ENCODE measurements at places on chromosomes 1 and 21. TPM values are rescaled to one million over a fixed set of nuclear protein-coding genes. Genes with fewer than 3 reads are reported as not detected.
A peak's percentile ranks its signal among the peaks of the same experiment; 100 is the strongest.

ALG14 gene
- polyA plus RNA-seq = 0.79 TPM

ACKR1 gene
- 1.4 TPM for polyA plus RNA-seq

- peak; percentile 91 for DNase-seq
Measured at GRCh38 chr1:116990612-116991151, 10.9 kb upstream of the CD101 start.

- DNase-seq = no peak
Measured at GRCh38 chr1:77948841-77949424, 29.9 kb downstream of the FUBP1 start.

GRCh38 chr1:58874342-58874741, 90.5 kb upstream of the JUN start:
- no peak for DNase-seq

DNA sequence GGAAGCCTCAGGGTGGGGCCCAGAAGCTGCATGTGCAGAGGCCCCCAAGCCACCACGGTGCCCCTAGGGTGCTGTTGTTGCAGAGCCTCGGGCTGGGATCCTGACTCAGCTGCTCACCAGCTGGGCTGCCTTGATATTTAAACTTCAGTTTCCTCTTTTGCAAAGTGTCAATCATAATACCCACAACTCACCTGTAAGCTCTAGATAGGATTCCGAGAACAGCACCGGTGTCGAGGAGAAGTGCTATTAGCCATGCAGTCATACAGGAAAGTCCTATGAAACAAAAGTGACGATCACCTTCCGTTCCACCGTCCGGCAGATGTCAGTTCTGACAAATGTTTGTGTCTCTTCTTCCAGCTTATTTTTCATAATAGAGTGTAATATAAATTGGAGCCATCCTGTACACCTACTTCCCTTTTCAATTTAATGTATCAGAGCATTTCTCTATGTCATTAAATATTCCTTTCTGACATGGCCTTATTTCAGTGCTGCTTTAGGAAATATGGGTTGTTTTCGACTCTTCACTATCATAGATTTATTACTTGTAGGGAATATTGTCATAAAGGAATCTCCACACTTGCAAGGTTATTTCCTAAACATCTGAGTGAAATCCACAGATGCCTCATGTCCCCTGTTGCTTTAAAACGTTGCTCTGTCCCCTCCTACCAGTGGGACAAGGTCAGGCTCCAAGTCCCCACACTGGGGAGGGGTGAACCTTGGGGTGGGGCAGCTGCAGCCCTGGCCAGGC, 100.8 kb downstream of the SIK1 start:
- DNase-seq = no peak

GRCh38 chr1:56639211-56639610, 5.9 kb upstream of the PRKAA2 start:
- no peak for DNase-seq

KCNJ9 gene
- not detected for polyA plus RNA-seq

GRCh38 chr1:200590001-200590400, 30.6 kb downstream of the KIF14 start:
- no peak for DNase-seq

DNA sequence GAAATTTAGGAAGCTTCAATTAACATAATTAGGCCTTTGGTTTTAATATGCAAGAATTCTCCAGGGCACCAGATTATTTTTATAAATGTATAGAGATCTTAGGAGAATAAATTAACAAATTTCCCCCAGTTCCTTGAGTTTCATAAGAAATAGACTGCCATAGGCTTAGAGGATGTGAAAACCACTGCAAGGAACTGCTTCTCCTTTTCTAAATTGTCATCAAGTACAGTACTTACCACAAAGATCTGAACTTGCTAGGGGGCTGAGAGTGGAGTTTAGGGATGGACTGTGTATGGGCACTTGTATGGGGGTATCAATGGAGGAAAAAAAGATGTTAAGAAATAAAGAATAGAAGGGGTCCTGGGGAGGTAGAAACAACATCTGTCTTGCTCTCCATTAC, 31.1 kb downstream of the LHX8 start:
- DNase-seq = no peak

DNA sequence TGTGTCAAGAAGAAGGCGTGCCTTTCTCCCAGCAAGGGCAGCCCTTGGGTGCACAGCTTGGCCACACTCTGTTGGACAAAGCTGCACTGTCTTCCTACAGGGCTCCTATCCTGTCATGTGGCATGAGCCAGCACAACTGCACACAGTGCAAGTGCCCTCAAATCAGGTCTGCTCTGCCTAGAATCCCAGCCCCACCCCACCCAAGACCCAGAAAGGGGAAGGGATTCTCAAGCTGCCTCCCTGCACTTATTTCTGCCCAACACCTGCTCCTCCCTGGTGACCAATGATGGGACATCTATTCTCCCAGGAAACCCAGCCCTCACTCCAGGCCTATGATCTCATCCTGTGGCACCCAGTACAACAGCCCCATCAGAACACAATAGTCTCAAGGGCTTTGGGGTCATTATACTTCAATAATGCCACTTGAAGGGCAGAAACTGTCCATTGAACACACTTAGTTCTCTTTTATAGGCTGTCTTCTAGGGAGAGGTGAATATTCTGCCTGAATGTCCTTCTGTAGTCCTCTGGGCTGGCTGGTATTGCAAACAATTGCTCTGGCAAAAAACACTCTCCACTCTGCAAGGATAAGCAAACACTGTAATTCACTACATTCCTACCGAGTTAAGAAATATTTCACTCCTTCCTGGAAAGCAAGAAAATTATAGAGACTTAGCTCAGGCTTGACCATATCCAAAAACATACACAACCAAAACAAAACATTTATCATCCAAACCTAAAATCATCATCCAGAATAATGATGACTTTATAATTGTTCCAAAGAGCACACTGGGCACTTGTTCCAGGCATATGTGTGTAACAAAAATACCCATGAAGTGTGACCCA, 43.1 kb upstream of the IGSF3 start:
- no peak for DNase-seq

- no peak for DNase-seq
Measured at GRCh38 chr21:20443558-20444155, 554.6 kb upstream of the NCAM2 start.

BARHL2 gene
- not detected for polyA plus RNA-seq

GRCh38 chr1:99146129-99146848, 118.0 kb upstream of the PLPPR4 start:
- DNase-seq = peak; percentile 43

DNA sequence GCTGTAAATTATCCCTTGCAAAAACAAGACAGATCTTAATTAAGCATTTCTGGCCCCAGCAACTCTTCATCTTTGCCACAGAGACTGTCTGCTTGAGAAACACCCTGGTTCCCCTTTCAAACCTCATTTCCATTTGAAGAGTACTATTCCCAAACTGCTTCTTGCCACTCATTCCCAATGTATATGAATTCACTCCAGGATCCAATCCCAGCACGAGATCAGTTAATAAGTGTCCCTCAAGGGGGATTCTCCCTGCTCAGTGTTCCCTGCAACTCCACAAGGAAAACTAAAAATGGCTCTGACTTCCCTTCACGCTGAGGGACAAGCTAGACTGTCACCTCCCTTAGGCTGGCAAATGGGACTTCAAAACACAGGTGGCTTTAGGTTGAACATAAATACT, 173.2 kb downstream of the SIPA1L2 start:
- DNase-seq = no peak

GRCh38 chr1:54710434-54710833, 5.2 kb upstream of the TTC4 start:
- no peak for DNase-seq

DNA sequence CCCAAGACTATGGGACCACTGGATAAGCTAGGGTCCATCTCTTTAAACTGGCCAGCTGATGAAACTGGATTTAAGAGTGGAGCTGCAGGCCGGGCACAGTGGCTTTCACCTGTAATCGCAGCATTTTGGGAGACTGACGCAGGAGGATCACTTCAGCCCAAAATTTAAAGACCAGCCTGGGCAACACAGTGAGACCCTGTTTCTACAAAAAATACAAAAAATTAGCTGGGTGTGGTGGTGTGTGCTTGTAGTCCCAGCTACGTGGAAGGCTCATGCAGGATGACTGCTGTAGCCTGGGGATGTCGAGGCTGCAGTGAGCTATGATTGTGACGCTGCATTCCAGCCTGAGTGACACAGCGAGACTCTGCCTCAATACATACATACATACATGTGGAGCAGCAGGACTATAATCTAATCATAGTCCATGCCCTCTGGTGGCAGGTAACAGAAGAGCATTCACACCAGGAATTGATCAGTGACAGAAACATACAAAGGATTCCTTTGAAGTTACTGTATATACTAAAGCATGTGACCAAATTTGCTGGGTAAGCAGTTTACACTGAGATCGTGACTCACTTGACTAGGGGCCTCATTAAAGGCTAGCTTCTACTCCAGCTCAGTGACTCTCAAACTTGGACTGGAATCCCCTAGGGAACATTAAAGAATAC, 101.5 kb upstream of the SLFNL1 start:
- DNase-seq = no peak

TSACC gene
- not detected for polyA plus RNA-seq

- no peak for DNase-seq
Measured at GRCh38 chr1:76388261-76388660, 313.7 kb downstream of the ST6GALNAC3 start.

TFF3 gene
- polyA plus RNA-seq = 170 TPM

LCE3D gene
- not detected for polyA plus RNA-seq

PEX10 gene
- polyA plus RNA-seq = 4.0 TPM

PLA2G2F gene
- 0.13 TPM for polyA plus RNA-seq

- DNase-seq = no peak
Measured at GRCh38 chr21:38813547-38813946, 7.8 kb downstream of the ETS2 start.

DNA sequence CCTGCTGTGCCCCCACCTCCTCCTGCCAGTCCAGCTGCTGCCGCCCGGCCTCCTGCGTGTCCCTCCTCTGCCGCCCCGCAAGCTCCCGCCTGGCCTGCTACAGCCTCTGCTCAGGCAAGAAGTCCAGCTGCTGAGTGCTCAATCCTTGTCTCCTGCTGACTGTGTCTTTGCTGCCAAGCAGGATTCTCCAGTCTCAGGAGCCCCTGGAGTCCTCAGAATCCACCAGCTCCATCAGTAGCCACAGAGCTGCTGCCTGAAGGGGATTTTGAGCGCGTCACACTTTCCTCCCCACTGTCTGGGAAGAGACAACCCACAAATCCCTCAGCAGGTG, 973 bp downstream of the KRTAP10-11 start:
- peak; percentile 42 for DNase-seq

DNA sequence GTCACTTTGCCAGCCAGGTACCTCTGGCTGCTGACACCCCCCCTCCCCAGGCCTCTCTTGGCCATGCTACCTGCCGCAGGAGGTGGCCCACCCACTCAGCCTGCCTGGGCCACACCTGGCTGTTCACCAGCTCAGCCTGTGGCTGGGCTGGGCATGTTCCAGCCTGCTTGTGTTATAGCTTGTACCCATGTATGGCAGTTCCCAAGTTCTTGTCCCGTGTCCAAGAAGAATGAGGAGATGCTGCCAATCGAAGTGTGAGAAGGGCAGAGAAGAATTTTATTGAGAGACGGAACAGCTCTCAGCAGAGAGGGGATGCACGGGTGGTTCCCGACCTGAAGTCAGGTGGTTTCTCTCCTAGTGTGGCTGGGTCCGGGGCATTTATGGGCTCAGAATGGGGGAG, 3.9 kb upstream of the MMEL1 start:
- no peak for DNase-seq

- DNase-seq = no peak
Measured at GRCh38 chr1:91744953-91745639, 140.9 kb downstream of the TGFBR3 start.

GRCh38 chr1:166975361-166976129, at the start of gene ILDR2:
ILDR2 (minus strand) TSS chr1:166975540; CDS start chr1:166975268, 272 bp downstream.
- peak; percentile 86 for DNase-seq

DNA sequence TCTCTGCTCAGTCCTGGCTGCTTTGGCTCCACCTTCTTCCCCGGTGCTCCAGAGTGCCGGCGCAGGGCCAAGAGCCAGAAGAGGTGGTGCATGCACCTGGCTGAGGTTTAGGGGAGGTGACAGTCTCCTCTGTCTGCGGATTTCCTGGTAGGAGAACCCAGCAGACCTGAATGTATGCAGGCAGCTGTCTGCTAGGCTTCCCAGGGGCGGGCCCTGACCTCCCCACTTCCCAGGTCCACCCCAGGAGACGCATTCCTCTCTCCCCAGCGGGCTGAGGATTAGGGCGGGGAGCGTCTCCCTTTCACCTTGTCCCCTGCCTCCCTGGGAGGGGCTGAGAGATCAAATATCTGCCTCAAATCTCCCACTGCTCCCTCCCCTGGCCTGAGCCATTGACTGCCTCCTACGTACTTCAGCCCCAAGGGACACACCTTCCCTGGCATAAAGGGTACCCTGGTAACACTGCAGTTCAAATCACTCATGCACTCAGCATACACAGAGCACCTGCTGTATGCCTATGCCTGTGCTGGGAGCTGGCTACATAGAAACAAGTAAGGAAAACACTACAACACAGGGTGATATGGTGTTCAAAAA, 27.5 kb downstream of the DMBX1 start:
- DNase-seq = peak; percentile 63

- no peak for DNase-seq
Measured at GRCh38 chr21:15749861-15750159, 20.0 kb downstream of the USP25 start.

- DNase-seq = no peak
Measured at GRCh38 chr1:76185207-76185606, 110.7 kb downstream of the ST6GALNAC3 start.

ELF3 gene
- 2.3 TPM for polyA plus RNA-seq

DNA sequence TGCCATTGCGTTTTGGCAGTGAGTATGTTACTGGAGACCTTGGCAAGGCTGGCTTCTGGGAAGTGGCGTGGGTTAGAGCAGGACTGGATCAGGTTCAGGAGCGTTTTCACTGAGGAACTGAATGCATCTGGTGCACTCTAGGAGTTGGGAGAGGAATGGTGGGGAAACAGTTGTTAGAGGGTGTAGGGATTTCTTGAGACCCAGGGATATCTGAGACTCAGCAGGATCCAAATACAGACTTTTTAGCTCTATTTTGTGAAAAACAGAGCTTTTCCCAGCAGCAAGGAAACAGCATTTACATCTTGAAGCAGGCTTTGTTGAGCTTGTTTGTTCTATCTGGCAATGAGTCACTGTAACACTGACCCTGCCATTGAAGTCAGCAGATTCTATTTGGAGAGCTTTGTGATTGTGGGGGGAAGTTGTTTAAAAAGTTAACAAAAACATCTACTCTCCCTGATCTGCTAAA, 56.9 kb upstream of the NRIP1 start:
- DNase-seq = no peak

TRIM67 gene
- polyA plus RNA-seq = not detected

- DNase-seq = no peak
Measured at GRCh38 chr1:91582431-91582921, 81.8 kb downstream of the CDC7 start.

MAP3K6 gene
- polyA plus RNA-seq = 11.5 TPM

CELA2B gene
- not detected for polyA plus RNA-seq

GRCh38 chr1:151187205-151187604, 2.8 kb downstream of the VPS72 start:
- no peak for DNase-seq

GRCh38 chr1:8578936-8579335, 238.5 kb downstream of the RERE start:
- DNase-seq = no peak

FCRL6 gene
- polyA plus RNA-seq = not detected

DNA sequence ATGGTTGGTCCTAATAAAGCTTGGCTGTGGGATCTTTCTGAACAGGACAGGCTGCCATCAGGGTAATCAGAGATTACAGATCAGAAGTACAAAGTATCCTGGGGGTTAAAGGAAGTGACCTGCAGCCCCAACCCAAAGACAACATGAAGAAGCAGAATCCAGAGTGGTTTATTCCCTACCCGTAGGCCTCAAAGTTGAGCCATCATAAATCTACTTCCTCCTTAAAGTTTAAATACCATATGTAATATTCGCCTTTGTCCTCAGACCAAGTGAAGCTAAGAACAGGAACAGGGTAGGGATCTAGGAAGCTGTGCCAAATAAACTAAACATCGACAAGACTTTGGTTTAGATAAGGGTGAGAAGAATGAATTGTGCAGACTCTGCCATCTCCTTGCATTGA, 15.9 kb upstream of the DHX9 start:
- DNase-seq = no peak
